Spinal cord (tissue), 10 donors: ENCODE measurements at places on chromosomes 5 and 9. TPM values are rescaled to one million over a fixed set of nuclear protein-coding genes. Genes with fewer than 3 reads are reported as not detected.

PANK3 gene
- 66.0 TPM for total RNA-seq

EFNA5 gene
- 11.7 TPM for total RNA-seq

TAS2R1 gene
- total RNA-seq = 0.69 TPM

PKD2L2 gene
- total RNA-seq = not detected

TRIM23 gene
- 79.5 TPM for total RNA-seq

SHISAL2B gene
- total RNA-seq = 0.30 TPM

SHB gene
- 12.5 TPM for total RNA-seq

PCDHB7 gene
- total RNA-seq = 4.6 TPM

- DNase-seq = no peak
Measured at GRCh38 chr5:7518947-7519560, 123.1 kb downstream of the ADCY2 start.

GRCh38 chr9:99193466-99193821 is 28.3 kb downstream of the ALG2 start:
- DNase-seq = no peak

DNA sequence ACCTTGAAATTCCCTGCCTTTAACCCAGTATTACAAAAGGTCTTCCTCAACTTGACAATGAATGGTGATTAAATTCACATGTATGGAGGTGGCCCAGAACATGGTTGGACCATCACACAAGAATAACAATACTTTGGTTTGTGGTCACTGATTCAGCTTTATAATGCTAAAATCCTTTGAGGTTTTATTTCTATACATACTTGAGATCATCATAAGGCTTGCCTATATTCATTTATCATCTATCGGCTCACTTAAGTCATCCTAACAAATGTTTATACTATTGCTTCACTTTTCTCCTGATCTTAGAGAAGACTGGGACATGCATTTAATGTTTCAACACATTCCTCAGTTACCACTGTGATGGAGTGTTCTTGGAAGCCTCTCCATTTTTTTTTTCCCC is 191.3 kb downstream of the DMAC1 start:
- no peak for DNase-seq

GRCh38 chr5:96404191-96404867 is 28.7 kb downstream of the PCSK1 start:
- DNase-seq = no peak

DNA sequence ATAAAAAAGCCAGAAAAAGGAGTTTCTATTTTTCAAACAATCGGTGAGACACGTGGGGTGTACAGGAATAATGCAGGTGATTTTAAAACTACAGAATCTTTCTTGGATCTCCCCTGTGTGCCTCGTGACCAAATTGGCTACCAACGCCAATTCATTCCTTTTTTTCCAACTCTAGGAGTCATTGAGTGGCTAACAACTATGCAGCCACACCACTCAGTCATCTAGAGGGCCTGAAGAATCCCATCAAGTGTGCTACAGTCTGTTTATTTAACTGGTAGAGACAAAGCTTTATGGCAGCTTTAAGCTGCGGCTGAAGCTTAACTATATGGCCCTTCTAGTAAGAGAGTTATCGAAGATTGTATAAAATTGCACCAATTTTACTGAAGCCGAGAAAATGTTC is 113.1 kb upstream of the NIPBL start:
- no peak for DNase-seq

- DNase-seq = no peak
Measured at GRCh38 chr5:104513640-104514072, 951.1 kb upstream of the NUDT12 start.

DNA sequence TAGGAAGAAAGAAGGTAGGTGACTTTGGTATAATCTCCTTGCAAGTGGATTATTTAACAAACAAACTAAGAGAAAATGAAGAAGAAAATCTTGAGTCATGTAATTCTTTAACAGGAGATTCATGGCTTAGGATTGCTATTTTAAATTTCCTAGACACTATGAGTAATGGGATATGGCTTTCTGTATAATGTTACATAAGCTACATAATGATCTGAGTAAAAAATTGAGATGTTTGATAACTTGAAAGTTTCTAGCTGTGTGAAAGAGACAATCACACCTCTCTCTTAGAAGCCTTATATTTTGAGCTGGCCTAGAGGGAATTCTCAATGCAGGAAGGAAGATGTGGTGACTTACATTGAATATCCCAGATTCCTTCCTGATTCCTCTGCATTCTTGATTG is 92.5 kb downstream of the CDH9 start:
- no peak for DNase-seq

GRCh38 chr9:98031935-98032334 is 24.6 kb upstream of the NANS start:
- no peak for DNase-seq

DNA sequence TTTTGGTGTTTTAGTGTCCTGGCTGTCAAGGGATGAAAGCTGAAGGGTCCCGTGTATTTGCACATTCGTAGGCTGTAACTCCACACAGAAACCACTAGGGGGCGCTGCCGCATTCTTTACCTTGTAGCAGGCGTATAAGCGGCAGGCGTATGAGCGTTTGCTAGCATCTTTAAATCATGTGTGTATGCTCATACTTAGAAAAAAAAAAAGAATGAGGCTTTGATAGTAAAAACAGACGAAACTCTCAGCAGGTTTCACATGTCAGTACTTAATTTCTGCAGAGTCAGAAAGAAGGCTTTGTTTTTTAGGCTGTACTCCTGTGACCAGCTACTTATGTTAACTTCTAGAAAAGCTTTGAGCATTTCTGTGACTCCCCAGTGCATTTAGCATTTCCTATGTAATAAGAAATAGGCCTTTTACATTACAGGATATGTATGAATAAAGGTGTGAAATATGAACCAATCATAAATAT is 218.8 kb upstream of the ADAMTSL1 start:
- DNase-seq = peak; percentile 61

GRCh38 chr9:81474125-81474524 is 215.2 kb downstream of the TLE1 start:
- DNase-seq = no peak

- no peak for DNase-seq
Measured at GRCh38 chr5:135266303-135266635, 132.8 kb downstream of the MACROH2A1 start.
